ENCODE measurements at places on chromosomes 12 and 14. TPM values are rescaled to one million over a fixed set of nuclear protein-coding genes. Genes with fewer than 3 reads are reported as not detected.

The IRAK3 gene
- 0.34 TPM for total RNA-seq

The AQP6 gene
- not detected for total RNA-seq

The RPL10L gene
- not detected for total RNA-seq

The TC2N gene
- 32.5 TPM for total RNA-seq

The SMOC1 gene
- not detected for total RNA-seq

The KRT81 gene
- not detected for total RNA-seq

The HELB gene
- 16.1 TPM for total RNA-seq
